ENCODE measurements at places on chromosomes 4 and X.

GRCh38 chr4:40937140-40937725 lies 187.5 kb downstream of the NSUN7 start:
- no peak for DNase-seq

GRCh38 chrX:110178179-110178865 lies 139.6 kb downstream of the AMMECR1 start:
- DNase-seq = no peak

DNA sequence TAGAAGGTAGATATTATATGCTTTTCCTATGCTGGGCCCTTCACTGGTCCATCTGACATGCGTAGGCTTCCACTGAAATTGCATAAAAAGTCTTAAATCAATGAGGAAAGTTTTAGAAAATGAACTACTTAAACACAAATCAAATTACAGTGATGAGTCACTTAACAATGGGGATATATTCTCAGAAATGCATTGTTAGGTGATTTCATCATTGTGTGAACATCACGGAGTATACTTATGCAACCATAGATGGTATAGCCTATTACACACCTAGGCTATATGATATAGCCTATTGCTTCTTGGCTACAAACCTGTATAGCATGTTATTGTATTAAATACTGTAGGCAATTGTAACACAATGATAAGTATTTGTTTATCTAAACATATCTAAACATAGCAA lies 10.3 kb downstream of the STAP1 start:
- no peak for DNase-seq

DNA sequence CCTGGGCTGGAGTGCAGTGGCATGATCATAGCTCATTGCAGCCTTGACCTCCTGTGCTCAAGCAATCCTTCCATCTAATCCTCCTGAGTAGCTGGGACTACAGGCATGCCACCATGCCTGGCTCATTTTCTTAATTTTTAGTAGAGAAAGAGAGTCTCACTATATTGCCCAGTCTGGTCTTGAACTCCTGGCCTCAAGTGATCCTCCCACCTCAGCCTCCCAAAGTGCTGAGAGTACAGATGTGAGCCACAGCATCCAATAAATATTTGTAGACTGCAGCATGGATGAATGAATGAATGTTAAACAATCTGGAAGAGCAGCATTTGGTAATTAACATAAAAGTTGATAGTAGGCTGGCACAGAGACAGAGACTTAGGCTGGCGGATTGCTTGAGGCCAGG lies 20.0 kb downstream of the KLB start:
- DNase-seq = no peak

GRCh38 chr4:56817840-56818491 lies 3.5 kb downstream of the SPINK2 start:
- DNase-seq = no peak

GRCh38 chr4:83150653-83151330 lies 36.3 kb upstream of the PLAC8 start:
- no peak for DNase-seq

GRCh38 chr4:152115794-152116193 lies 355.0 kb upstream of the GATB start:
- no peak for DNase-seq

DNA sequence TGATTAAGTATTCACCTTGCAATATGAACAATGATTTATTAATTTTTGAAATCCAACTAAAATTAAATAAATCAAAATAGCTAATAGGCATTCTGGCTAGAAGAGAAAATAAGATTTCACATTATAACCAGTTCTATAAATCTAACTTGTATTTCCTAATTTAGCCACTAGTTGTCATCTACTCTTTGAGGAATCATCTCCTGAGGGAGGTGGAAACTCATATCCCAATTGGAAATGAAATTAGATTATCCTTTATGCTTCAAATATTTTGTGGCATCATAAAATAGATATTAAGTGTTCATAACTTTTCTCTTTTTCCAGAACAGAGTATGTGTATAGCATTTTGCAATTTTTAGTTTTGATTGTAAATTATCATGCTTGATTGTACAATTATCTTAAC lies 558.5 kb upstream of the DIAPH2 start:
- no peak for DNase-seq

DNA sequence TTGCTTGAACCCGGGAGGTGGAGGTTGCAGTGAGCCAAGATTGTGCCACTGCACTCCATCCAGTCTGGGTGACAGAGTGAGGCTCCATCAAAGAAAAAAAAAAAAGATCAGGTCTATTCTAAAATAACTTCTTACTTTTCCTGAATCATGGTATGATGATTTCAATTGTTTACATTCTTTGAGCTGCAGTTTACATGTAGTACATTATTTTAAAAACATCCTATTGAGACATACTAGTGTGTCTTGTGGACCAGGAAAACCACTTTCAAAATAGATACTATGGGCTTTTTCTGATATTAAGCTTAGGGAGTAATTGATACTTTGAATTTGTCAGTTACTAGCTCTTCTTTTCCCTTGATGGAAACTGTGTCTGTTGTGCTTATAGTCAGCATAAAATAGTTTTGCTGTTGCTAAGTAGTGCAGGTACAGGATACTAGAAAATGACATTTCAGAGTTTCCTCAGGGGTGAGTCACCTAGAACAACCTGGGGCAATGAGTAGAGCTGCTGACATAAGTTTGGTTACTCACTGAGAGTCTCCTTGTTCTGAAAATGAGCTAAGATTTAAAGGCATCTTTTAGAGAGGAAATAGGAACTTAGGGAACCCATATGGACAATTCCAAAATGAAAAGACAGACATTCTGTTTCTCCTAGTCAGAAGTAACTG lies 53.2 kb upstream of the C4orf54 start:
- DNase-seq = no peak

DNA sequence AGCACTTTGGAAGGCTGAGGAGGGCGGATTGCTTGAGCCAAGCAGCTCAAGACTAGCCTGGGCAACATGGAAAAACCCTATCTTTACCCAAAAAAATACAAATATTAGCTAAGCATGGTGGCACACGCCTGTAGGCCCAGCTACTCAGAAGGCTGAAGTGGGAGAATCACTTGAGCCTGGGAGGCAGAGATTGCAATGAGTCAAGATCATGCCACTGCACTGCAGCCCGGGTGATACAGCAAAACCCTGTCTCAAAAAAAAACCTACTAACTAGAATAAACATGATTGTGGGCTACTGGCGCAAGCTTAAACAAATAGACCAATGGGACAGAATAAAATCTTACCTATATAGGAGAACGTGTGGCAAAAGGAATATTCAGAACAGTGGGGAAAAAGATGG lies 7.3 kb downstream of the CDKL2 start:
- DNase-seq = no peak

DNA sequence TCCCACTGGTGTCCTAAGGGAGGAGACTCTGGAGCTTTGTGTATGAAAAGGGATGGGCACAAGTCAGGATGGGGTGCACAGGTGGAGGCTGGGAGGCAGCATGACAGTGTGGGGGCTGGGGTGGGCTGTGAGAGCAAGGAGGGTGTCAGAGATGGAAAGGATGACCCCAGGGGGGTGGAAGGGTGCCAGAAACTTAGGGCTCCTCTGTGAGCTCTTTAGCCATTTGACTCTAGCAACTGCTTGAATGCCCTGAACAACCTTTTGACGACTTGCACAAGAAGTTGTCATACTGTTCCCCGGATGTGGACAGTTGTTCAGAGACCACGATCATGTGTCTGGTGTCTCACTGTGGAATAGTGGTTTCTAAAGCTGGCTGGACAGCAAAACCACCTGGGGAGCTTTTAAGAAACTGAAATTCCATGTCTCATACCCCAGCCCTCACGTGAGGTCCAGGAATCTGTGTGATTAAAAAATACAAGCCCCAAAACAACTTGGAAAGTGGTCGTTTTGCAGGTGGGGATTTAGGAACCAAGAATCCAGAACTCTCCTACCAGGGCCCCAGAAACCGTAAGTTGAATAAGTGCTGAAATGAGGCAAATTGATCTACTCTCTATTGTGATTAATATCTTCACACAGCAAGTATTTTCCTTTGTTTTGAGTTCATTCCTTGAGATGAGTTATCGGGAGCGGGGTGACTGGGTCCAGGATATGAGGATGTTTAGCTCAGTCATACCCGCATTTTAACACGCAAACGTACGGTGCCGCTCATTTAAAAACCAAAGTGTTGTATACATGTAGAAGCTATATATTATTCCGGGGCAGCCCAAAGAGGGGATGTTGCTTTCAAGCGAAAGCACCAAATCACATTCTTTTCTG lies 3.4 kb downstream of the RHOH start:
- peak; percentile 38 for DNase-seq

DNA sequence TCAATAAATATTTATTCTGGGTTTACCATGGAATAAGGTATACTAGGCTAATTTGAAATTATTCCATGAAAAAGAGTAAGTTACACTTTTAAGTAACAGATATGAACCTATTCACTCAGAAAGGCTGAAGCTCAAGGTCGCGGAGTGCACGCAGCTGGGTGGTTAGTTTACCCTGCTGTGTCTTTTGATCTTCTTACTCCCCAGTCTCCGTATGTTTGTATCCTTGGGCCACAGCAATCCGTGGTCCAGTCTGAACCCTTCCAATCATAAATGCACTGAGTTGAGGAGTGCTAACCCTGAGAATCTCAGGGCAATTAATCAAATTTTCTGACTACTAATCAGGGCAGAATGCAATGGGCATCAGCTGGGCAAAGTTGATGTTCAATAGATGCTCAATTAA lies 33.9 kb downstream of the RPS3A start:
- no peak for DNase-seq

- no peak for DNase-seq
Observed at GRCh38 chr4:150167054-150167453, 88.8 kb downstream of the DCLK2 start.

- DNase-seq = peak; percentile 2
Observed at GRCh38 chrX:119516157-119516702, 48.0 kb downstream of the SLC25A5 start.

GRCh38 chrX:276581-277201 lies 4.5 kb upstream of the PLCXD1 start:
- DNase-seq = no peak

Data from CD8-positive, alpha-beta memory T cell (primary cell).